GM23338 (cell line): ENCODE measurements at places on chromosomes 3 and 15. TPM values are rescaled to one million over a fixed set of nuclear protein-coding genes. Genes with fewer than 3 reads are reported as not detected.

DNA sequence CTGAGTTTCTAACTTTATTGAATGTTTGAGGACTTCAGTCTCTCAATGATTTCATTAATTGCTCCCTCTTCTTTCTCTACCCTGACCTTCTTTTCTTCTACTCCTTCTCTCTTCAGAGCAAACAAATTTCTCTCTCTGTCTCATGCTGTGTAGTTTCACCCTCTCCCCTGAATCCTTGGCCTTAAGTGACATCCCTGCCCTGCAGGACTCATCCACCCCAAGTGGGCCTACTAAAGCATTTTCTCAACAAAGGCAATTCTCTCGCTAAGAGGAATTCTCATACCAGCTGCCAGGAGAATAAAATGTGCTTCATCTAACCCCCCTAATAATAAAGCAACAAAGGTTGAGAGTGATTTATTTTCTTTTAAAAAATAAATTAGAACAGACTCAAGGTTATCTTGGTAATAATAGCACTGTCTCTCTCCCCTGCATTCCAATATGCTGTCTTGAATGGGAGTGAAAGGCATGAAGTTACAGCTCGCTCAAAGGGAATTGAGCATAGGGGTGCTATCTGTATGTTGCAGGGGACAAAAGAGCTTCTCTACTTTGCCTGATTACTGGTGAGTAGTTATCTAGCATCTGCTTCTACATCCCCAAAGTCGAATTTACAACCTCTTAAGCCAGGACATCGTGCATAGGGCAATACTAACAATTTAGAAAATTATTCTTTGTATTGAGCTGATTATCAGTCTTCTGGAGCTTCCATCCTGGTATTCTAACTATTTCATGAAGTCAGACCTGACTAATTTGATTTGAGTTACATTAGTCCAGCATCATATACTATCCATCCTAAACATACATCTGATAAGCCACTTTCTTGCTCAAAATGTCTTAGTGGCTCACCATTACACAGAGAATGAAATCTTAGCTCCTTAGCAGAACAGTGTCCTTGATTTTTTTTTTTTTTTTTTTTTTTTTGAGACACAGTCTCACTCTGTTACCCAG, 76.9 kb upstream of the DNAJC19 start:
- no peak for DNase-seq

GRCh38 chr15:83582381-83582780, 71.5 kb upstream of the ADAMTSL3 start:
- DNase-seq, result no peak

DNA sequence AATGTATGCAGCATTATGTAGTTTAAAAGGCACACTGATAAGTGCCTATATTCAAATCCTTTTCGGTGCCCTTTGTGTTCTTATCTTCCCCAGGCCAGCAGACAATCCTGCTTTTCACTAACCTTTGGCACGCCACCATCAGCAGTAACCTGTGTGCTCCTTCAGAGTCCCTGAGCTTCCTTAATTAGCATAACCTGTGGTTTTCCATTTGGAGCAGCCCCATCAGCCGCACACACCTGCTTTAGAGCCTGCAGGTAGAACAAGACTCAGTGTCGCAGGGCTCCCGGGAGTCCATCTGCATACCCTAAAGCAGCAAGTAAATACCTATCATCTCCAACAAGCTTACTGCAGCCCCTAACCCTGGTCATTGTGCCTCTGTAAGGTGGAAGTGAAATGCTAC, 755.1 kb downstream of the ROBO2 start:
- peak; percentile 85 for DNase-seq

- peak; percentile 90 for DNase-seq
These were observed 16.3 kb downstream of the RGMA start for GRCh38 chr15:93072411-93073394.

DNA sequence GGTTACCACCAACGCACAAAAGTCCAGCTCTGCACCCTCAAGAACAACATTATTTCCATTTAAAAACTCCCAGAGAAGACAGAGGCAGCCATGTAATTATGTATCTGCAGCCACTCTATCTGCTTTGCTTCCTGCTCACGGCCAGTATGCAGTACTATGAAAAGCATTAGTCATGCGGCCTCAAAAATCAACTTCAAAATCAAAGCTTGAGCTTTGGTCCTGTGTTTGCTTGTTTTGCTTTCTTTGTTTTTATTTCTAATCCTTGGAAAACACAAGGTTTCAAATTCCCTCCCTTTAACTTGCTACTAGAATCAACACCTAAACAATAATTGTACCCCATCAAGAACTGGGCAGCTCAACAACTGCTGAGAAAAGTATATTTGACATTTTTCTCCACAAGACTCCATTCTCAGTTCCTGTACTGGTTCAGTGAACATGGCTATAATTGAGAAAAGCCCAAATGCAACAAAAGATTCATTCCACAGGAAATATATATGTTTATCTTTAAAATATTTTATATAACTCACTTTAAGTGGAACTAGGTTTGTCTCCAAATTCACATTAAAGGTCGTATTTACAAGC, 37.6 kb downstream of the GBE1 start:
- no peak for DNase-seq

DNA sequence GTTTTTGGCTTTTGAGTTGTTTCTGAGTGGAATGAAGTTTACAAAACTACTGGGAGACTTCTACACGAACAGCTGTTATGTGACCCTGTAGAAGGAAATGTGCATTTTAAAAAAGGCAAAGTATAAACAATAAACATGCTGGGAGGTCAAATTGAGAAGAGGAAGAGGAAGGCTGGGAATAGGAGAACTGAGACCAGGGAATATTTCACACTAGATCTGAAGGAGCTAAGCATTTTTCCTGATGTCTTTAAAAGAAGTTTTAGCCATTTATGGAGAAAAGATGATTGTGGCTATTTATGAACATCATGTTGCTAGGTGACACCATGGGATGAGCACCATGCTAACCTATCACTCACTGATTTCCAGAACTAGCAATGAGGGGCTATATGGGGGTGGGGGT, 76.3 kb upstream of the FAM98B start:
- DNase-seq, result no peak

DNA sequence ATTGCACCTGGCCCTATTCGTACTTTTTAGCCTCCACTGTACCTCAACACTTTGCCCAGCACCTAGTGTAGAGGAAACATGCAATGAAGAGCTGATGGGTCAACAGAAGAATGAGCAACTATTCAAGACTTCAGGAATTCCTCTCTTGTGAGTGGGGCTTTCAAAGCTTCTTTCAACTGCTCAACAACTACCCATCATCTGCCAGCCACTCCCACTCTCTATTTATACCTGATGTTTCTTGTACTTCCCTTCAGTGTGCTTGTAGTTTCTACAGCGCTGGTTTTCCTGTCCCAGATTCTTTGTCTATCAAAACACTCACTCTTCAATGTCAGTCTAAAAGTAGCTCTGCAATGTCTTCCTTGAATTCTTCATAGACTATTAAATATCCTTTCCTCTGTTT, 168.3 kb upstream of the LPP start:
- no peak for DNase-seq

DNA sequence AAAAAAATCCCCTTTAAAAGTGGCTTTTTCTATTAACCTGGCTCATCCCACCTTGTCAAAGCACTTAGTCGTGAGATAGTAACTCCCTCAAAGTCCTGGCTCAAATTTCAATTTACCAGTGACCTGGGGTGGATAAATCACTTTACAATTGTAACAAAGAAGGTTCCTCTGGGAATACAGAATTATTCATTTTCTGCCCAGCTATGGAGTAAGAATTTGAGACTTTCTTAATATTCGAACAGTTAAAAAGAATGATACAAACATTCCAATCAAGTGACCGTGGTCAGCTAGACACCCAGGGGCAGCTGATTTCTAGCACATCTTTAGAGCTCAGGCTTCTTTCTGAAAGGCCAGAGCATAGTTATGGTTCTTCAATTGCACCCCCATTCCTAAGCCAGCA, 291.0 kb upstream of the TGFBR2 start:
- no peak for DNase-seq

DNA sequence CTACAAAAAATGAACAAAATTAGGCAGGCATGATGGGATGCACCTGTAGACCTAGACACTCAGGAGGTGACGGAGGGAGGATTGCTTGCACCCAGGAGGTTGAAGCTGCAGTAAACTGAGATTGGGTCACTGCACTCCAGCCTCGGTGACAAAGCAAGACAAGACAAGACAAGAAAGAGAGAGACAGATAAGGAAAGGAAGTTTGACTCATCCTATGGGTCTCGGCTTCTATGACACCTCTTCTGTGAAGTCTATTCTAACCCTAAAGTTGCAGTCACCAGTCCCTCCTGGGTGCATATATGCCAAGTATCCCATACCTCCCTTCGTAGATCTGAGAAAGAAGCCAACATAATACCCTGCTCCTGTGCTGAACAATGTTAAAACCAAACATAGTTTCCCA, 7.9 kb upstream of the ZMAT3 start:
- no peak for DNase-seq

DNA sequence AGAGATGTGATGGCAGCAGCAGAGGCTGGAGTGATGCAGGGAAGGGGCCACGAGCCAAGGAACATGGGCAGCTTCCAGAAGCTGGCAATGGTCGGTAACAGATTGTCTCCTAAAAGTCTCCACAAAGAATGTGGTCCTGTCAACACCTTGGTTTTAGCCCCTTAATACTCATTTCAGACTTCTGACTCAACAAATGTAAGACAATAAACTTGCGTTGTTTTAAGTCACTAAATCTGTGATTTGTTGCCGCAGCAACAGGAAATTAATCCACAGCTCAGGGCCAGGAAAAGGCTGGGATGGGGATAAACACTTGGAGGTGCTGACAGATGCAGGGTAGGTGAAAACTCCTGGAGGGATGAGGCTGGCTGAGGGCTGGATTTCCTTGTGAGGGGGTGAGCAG, 69.9 kb downstream of the OXNAD1 start:
- no peak for DNase-seq

LCMT2 gene
- 6.0 and 7.1 TPM in 2 replicates for total RNA-seq

CDAN1 gene
- total RNA-seq, result 14.7 and 15.8 TPM in 2 replicates

MESP1 gene
- 0.21 TPM in 1 of 2 replicates, not detected in the other for total RNA-seq

PLAAT1 gene
- total RNA-seq, result 5.4 and 6.6 TPM in 2 replicates

THOC7 gene
- 50.5 and 53.9 TPM in 2 replicates for total RNA-seq
